Stomach (tissue), 19 donors: ENCODE measurements at places on chromosomes 7 and 10.

DNA sequence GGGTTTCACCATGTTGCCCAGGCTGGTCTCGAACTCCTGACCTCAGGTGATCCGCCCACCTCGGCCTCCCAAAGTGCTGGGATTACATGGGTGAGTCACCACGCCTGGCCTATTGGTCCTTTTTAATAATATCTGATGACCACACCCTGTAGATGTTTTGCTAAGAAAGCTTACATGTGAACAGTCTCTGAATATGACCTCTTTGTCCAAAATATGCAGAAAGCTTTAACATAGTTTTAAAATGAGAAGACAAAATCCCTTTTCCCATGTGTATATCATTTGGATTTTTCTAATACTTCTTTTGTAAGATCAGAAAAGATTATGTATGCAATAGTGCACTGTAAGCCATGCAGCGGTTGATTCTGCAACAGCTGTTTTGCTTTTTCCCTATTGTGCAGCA lies 38.5 kb downstream of the MCU start:
- no peak overlapping the region for H3K4me3 ChIP-seq
- no peaks in the 10 kb centered on the region for H3K36me3 ChIP-seq
- DNase-seq = no peak

DNA sequence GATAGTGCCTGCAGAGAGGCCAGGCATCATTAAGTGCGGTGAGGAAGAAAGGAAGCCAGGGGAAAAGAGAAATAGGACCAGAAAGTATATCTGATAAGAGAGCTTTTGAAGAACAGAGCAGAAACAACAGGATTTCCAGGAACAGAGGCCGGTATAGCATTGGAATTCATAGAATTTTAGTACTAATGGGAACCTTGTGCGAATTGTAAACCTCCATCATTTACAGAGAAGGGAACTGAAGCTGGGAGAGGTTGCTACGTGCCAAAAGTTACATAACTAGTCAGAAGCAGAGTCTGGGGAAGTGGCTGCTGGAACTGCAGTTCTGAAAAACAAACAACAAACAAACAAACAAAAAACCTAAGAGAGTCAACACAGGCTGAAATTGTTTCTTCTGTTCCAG lies 5.4 kb upstream of the ZMYND11 start:
- H3K27ac ChIP-seq = no peak overlapping the region
- no peaks in the 10 kb centered on the region for H3K4me1 ChIP-seq
- no peak for DNase-seq
- no peaks in the 10 kb centered on the region for H3K36me3 ChIP-seq

DNA sequence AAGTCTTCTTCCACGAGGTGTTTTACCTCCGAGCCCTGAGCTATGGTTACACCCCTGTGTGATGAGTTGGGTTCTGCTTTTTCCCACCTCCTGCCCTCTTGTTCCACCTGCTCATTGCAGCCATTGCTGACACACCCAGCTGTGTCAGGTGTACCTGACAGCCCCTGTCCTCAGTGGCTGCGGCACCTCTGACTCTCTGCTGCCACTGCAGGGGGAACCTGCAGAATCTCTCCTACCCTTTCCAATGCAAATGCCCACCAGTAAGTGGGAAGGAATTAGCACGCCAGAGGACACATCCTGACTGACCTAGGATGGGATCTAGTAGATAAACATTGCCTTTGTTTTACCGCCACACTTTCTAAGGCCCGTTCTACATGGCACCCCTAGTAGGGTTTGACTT lies 600.9 kb upstream of the MKI67 start:
- no peaks in the 10 kb centered on the region for H3K36me3 ChIP-seq
- H3K27ac ChIP-seq = no peak overlapping the region
- no peaks in the 10 kb centered on the region for H3K27me3 ChIP-seq
- H3K4me3 ChIP-seq = no peak overlapping the region
- DNase-seq = no peak

DNA sequence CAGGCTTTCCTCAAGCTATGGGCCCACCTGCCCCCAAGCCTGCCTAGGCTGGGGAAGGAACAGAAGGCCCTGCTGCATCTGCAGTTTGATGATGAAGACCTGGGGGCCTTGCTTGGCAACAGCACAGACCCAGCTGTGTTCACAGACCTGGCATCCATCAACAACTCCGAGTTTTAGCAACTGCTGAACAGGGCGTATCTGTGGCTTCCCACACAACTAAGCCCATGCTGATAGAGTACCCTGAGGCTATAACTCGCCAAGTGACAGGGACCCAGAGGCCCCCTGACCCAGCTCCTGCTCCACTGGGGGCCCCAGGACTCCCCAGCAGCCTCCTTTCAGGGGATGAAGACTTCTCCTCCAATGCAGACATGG lies 36.3 kb downstream of the CADPS2 start:
- no peak for DNase-seq
- H3K4me1 ChIP-seq = no peaks in the 10 kb centered on the region
- H3K36me3 ChIP-seq = no peaks in the 10 kb centered on the region
- no peaks in the 10 kb centered on the region for H3K27me3 ChIP-seq

GRCh38 chr7:96131525-96131924 lies 190.4 kb downstream of the SLC25A13 start:
- H3K4me3 ChIP-seq = no peak overlapping the region
- H3K36me3 ChIP-seq = peaks cover 57% of the 10 kb centered on the region
- DNase-seq = no peak
- H3K4me1 ChIP-seq = no peaks in the 10 kb centered on the region

DNA sequence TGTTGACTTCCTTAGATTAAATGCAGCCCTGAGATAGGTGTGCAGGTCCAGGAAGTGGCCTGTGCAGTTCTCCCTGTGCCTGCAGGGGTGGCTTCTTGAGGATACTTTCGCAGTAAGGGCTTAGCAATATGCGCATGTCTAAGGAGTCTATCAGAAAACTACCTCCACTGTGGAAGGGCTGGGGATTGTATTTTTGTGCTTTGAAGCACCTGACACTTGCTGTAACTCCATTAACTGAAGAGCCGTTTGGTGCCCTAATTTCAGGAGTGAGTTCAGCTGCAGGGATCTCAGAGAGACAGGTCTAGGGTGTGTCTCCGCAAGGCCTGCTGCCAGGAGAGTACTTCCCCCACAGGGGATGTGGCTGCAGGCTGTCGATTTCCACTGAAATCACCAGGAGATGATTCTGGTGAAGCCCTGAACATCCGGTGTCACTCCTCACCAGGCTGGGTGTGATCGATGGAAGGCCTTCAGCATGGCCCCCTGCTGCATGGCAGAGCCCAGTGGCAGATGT lies 35.5 kb downstream of the IKZF1 start:
- no peaks in the 10 kb centered on the region for H3K27me3 ChIP-seq
- peak overlapping the region; percentile 16 for H3K27ac ChIP-seq
- no peaks in the 10 kb centered on the region for H3K36me3 ChIP-seq
- no peaks in the 10 kb centered on the region for H3K4me1 ChIP-seq
